ENCODE measurements at places on chromosomes 13 and 19. TPM values are rescaled to one million over a fixed set of nuclear protein-coding genes. Genes with fewer than 3 reads are reported as not detected.

The KCTD15 gene
- total RNA-seq: 70.5 TPM

The KIR3DL1 gene
- total RNA-seq: not detected

The NXNL1 gene
- not detected for total RNA-seq

The IGFL2 gene
- total RNA-seq: not detected

The BCAM gene
- 27.0 TPM for total RNA-seq

The MAU2 gene
- 48.5 TPM for total RNA-seq

The SPPL2B gene
- total RNA-seq: 30.3 TPM

The DIRAS1 gene
- 0.14 TPM for total RNA-seq

The PPP1R37 gene
- total RNA-seq: 27.6 TPM

The COL4A1 gene
- total RNA-seq: 353 TPM

The B3GNT8 gene
- 5.0 TPM for total RNA-seq

The C19orf18 gene
- total RNA-seq: not detected

The ZNF470 gene
- total RNA-seq: 3.7 TPM

The C19orf85 gene
- not detected for total RNA-seq

The SLC15A1 gene
- total RNA-seq: 0.27 TPM

The SLC7A1 gene
- 43.7 TPM for total RNA-seq

The ZNF587B gene
- 23.7 TPM for total RNA-seq

The PPFIA3 gene
- total RNA-seq: 1.7 TPM

The ARMC6 gene
- total RNA-seq: 39.9 TPM

The EMC10 gene
- 36.2 TPM for total RNA-seq

The ZNF726 gene
- 3.6 TPM for total RNA-seq

The NKPD1 gene
- under 0.01 TPM for total RNA-seq

The C1QTNF9B gene
- total RNA-seq: not detected

The IL17D gene
- total RNA-seq: 2.0 TPM
